ENCODE measurements at places on chromosomes 13 and 19.
A peak's percentile ranks its signal among the peaks of the same experiment; 100 is the strongest.

GRCh38 chr19:34145741-34146202 is 26.5 kb upstream of the LSM14A start:
- DNase-seq = peak; percentile 64

DNA sequence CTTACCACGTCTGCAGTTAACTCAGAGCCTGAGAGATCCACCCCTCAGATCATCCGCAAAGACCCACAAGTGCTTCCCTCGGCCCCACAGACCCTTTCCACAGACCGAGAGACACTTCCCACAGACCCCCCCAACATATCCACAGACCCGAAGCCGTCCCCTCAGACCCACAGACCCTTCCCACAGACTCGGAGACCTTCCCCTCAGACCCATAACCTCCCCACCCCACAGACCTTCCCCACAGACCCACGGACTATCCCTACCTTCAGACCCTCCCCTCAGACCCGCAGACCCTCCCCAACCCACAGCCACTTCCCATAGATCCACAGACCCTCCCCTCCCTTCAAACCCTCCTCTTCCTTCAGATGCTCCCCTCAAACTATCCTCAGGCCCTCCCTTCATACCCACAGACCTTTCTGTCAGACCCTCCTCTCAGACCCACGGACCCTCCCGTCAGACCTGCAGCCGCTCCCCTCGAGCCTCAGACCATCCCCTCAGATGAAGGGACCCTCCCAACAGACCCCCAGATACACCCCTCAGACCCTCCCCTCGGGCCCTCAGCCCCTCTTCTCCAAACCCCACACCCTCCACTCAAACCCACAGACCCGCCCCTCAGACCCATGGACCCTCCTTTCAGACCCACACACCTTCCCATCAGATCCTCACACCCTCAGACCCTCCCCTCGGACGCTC is 20.1 kb upstream of the TFDP1 start:
- peak; percentile 7 for DNase-seq

DNA sequence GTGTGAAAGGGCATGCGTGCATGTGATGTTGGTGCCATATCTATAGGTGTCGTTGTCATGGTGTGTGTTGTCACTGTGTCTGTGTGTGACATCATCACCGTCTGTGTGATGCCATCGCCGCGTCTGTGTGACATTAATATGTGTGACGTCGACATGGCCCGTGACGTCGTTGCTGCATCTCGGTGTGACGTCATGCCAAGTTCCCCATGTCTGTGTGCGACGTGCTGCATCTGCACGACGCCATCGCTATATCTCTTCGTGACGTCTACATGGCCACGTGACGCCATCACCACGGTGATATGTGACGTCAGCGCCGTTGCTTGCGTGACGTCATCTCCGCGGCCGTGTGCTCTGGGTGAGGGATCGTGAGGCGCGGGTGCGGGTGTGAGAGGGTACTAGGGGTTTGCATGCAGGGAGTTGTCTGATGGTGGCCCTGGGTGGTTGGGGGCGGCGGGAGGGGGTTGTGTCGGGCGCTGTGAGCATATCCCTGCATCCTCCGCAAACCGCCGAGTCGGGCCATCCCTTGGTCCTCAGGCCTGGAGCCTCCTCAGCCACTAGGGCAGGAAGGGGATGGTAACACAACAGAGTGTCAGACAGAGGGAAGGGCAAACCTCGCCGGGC is 14.6 kb downstream of the GTPBP3 start:
- DNase-seq = no peak

- no peak for DNase-seq
These were observed 468.0 kb downstream of the UQCRFS1 start for GRCh38 chr19:28744943-28745342.

DNA sequence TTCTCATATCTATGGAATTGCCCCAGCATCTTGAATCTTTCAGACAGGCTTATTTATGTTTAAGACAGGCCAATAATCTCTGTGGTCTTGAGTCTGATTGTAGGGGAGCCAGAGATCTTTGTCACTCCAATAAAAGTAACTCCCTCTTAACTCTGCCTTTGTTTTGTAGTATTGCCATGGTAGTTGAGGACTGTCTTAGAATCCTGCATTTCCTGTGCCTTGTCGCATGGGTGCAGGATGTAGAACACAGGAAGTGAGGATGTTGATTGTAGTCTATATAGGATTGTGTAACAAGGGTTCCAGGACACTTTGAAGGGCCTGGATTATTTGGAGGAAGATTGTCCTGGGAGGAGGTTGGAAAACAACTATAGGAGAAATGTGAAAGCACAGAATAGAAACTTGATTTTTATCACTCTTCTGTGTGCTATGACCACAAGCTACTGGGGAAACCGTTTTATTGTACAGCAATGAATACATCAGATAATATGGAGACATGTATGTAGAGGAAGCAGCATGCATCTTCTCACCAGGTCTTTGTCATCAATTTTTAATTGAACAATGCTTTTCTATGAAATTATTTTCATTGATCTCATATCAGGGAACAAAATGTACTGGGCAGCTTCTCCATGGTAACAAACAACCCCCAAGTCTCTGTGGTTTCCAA is 411.7 kb downstream of the FGF9 start:
- no peak for DNase-seq

GRCh38 chr19:33831825-33832224 is 35.2 kb downstream of the KCTD15 start:
- no peak for DNase-seq

- DNase-seq = no peak
These were observed 77.2 kb downstream of the DACH1 start for GRCh38 chr13:71789693-71790329.

DNA sequence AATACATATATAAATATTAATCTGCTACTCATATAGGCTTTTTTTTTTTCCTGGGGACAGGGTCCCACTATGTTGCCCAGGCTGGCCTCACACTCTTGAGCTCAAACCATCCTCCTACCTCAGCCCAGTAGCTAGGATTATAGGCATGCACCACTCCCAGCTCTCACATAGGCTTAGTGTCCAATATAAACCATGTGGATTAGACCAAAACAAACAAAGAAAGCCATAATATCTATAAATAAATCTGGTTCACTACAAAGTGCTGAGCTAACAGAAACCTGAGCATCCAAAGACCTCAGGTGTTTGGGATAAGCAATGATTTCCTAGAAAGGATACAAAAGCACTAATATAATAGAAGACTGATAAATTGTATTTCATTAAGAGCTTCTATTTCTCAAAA is 26.0 kb downstream of the TBC1D4 start:
- no peak for DNase-seq

GRCh38 chr19:2150794-2151338 is 500 bp downstream of the AP3D1 start:
- DNase-seq = no peak

DNA sequence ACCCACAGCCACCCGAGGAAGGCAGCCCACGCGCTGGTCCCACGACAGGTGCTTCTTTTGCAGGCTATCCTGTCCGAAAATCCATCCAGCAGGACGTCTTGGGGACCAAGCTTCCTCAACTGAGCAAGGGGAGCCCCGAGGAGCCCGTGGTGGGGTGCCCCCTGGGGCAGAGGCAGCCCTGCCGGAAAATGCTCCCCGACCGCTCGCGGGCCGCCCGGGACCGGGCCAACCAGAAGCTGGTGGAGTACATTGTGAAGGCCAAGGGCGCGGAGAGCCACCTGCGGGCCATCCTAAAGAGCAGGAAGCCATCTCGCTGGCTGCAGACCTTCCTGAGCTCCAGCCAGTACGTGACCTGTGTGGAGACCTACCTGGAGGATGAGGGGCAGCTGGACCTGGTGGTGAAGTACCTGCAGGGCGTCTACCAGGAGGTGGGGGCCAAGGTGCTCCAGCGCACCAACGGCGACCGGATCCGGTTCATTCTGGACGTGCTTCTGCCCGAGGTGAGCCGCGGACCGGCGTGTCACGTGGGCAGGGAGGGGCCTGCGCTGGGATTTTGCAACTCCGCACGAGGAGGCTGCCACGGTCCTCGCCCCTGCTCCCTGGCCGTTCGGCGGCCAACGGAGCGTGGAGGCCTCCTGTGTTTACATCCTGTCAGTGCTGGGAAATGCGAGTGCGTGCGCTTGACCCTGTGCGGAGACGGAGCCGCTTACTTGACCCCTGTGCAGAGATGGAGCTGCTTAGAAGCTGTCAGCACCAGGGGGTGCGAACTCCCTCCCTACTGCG is 12.9 kb upstream of the NDUFS7 start:
- no peak for DNase-seq

DNA sequence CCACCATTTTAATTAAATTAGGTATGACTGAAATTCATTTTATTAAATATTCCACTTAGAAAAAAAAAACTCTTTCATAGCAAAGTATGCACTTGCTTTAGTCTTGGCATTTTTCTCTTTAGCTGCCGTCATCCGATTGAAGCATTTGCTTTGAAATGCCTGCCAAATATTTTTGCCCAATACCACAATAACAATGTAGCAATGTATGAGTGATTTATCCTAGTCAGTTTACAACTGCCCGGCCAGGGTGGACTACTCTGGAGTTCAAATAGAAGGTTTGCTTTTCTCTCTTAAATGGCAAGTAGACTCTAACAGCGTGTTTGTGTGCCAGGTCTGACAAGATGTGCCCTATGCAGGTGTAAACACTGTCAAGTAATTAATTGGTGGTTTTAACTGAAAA is 675.3 kb upstream of the SGCG start:
- DNase-seq = no peak

DNA sequence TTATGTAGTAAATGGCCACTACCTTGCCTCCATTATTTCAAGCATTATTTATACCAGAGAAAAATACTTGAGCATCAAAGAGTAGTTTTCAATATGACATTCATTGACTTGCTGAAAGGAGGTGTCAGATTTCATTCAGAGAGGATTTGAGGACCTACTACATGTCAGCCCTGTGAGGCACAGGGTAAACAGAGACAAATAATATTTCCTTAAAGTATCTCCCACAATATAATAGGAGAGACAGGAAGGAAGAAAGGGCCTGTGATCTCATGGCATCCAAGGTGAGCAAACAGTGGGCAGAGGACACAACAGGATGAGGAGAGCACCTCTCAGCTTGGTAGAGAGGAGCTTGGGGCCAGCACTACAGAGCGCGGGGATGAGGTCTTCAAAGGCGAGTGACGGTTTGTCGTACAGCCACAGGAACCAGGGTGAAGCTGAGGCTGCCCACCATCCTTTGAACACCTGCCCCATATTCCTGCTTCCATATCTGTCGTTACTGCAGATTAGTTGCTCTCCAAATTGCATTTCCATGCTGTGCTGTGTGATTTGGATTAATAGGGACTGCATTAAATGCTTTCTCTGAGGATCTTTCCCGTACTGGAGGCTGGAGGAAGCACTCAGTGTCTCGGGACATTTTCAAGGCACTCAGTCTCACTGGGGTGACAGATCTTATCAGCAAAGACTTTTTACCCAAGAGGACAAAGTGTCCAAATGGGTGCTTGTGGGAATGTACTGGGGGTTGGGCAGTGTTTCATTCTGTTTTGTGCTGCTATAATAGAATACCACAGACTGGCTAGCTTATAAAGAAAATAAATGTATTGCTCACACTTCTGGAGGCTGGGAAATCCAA is 59.2 kb downstream of the GJA3 start:
- no peak for DNase-seq

DNA sequence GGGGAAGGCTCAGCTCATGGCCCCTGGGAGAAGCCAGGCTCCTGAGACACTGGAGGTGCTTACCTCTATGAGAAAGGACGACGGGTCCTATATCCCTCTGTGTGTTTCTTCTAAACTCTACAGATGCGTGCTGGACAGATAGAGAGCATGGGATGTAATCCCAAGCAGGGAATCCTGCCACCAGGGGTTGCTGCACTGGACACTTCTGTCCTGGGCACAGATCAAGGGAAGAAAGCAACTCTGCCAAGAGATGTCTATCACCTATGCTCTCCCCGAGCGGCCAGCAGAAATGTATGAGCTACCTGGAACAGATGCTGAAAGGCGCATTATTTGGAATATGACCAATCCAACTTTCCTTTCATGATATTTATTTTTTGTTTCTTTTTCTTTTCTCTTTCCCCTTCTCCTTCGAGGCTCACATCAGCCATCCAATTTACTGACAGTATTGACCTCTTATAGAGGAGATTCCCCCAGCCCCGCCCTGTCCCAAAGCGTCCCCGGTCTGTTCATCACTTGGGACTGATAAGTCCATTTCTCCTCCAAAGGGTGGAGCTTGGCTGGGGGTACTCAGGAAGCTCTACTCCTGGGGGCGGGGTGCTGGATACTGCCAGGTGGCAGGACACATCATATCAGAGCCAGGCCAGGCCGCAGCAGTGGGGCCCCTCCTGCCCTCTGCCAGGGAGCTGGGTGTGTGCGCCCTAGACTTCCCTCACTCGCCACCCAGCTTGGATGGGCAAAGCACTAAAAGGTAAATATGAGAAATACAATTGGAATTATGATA is 34.2 kb downstream of the TSHZ3 start:
- DNase-seq = no peak

DNA sequence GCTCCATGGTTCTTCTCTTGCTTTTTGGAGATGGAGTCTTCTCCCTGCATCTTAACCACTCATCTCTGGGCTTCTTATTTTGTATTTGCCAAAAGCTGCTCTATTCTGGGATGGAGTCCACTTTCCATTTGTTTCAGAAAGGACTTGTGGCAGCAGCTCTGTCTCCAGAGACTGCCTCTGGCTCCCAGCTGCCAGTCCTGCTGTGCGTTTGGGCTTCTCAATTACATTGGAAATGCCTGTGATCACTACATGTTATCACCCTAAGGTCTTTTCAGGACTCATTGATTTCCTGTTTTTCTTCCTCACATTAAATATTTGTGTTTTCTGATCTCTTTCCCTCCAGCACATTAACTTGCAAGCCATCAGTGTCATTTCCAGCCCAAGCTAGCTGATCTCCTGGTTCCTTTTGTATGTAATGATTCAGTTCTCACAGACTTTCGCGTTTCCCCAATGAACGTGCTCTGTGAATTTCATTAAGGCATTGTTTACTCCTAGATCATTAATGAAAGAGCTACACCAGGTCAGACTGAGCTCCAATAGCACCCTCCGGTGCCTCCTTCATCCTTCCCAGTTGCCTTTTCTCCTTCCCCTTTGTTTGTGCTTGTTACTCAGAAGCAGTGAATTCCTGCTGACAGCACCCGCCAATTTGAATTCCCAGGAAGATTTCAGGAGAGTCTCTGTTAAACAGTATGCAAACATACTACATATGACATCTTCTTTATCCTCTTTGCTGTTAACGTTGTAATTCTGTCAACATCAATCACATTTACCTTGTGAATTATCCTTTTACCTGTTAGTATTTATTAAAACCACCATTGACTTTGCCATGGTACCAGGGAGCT is 3.0 kb downstream of the CBY2 start:
- DNase-seq = no peak

DNA sequence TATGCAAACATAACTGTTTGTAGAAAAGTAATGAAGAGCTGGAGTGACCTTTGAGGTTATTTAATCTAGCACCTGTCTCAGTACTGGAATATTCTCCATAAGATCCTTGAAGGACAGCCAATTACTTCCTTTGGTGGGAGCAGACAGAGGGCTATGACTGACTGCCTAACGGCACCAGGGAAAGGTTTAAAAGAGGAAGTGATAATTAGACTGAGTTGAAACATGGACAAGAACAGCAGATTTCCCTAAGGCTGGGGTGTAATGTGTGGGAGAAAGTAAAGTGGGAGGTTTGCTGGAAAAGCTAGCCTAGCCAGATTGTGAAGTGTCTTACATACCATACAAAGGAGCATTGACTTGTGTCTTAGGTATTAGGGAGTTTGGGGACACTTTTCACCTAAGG is 191.3 kb upstream of the PCDH9 start:
- DNase-seq = no peak

GRCh38 chr13:40776681-40777165 is 5.7 kb upstream of the MRPS31 start:
- peak; percentile 84 for DNase-seq

- no peak for DNase-seq
These were observed 17.3 kb upstream of the OXGR1 start for GRCh38 chr13:97011446-97012131.

- DNase-seq = no peak
These were observed 28.2 kb upstream of the SPACA7 start for GRCh38 chr13:112347986-112348385.

- no peak for DNase-seq
These were observed 26.5 kb downstream of the ARHGAP35 start for GRCh38 chr19:46887240-46887782.
